ENCODE measurements at places on chromosomes 5 and 9.

DNA sequence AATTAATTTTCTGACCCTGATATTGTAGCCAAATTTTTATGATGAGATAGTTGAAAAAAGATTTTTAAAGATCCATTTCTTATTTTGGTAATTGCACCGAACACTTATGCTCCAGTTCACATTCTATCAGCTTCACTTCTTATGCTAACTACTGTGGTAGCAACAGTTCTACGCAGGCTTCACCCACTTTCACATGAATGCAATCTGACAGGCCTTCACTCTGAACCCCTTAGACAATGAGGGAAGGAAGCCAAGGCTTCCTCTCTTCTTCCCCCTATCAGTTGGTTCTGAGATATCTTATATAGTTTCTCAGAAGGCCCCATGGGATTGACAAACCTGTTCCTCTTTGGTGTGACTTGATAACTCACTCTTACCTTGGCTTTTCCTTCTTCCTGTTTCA is 185.8 kb downstream of the CETN3 start:
- DNase-seq, result no peak

DNA sequence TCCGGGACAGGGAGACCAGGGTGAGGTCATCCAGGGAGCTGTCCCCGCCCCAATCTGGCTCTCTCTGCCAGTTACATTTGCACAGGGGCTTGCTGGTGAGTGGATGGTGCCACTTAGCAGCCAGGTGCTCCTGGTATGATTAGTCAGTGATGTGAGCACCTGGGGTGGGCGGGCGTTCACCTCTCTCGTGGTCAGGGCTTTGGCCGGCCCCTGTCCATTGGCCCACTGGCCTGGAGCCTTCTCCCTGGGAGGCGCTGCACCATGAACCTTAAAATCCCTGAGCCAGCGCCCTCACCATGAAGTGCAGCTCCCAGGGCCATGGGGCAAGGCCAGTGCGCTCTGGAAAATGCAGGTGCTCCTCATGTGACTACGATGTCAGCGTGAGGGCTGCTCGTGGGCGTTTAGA is 2.0 kb downstream of the NKD2 start:
- peak; percentile 61 for DNase-seq

DNA sequence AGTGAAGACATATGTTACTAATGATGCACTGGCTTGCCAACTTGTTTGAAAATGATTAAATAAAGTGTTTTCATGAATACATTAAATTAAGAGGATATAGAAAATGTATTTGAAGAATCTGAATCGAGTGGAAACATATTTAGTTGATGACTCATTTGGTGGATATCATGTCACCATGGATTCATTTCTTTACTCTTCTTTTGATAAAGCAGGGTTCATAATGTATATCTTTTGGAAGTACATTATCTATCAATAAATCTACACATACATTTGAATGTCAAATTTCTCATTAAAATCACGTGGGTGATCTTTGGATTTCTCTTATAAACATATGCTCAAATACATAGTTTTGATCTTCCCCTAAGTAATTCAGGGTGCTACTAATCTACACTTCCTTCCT is 1148.1 kb upstream of the ACO1 start:
- no peak for DNase-seq

DNA sequence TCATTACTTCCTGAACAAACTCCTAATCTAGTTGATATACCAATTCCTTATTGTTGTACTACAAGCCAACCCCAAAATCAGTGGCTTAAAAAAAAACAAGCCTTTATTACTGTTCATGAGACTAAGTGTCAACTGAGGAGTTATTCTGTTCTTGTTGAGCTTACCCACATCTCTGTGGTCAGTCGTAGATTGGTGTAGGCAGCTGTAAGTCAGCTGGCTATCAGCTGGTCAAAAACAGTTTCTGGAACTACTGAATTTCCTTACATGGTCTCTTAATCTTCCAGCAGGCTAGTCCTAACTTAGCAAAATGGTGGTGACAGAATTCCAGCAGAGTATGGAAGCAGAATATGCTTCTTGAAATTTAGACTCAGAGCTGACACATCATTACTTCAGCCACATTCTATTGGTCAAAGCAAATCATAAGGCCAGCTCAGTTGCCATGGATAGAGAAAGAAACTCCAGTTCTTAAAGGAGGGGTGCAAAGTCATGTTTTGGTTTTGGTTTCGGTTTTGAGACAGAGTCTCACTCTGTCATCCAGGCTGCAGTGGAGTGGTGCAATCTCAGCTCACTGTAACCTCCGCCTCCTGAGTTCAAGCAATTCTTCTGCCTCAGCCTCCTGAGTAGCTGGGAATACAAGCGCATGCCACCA is 386.1 kb upstream of the MPDZ start:
- DNase-seq, result no peak

DNA sequence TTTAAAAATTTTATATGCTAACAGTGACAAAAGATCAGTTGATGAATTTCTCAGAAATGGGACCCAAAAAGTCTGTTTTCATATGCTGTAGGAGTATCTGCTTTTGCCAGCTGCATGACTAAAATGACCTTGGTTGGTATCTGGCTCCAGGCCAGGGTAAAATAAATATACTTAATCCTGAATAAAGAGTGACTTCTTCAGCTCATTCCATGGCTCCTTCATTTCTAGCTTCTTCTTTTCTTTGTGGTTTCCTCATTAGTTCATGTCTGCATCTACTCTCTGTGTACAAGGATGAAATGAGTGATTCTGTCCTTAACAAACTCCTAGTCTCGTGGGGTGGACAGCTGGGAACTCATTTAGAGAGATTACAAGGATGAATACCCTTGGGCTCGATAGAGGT is 36.0 kb downstream of the RCL1 start:
- no peak for DNase-seq

DNA sequence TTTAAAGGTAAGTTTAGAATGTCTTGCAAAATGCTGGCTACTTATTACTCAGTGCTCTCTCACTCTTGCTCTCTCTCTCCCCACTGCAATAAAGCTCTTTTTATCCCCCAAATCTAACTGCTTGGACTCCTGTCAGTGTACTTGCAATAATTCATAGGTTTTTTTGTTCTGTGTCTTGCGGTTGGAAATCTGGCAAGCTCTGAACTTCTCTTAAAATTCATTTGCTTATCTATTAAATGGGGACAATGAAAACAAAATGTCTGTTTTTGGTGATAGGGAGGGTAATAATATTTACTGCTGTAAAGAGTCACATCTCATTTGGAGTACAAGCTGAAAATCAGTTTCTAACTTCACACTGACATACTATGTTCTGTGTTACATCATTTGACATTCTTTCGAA is 18.7 kb upstream of the OR13D1 start:
- DNase-seq, result no peak

- DNase-seq, result peak; percentile 96
Observed at GRCh38 chr9:129174724-129175514, 3.1 kb downstream of the IER5L start.

DNA sequence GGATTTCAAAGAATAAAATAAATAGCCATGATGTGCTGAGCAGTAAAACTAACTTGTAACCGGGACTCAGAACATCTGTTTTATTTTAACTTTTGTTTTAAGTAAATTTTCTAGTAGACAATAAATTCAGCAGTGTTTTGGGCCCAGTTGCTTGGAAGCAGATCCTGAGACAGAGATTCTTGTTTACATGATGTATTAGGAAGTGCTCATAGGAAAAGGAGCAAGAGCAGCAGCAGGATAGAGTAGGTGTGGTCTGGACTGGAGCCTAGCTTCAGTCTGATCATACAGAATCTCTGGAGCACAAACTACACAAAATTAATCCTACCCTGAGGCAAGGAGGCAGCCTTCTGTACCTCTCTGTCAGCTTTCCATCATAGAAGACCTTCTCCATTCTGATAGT is 139.2 kb upstream of the CCNH start:
- DNase-seq, result peak; percentile 72

DNA sequence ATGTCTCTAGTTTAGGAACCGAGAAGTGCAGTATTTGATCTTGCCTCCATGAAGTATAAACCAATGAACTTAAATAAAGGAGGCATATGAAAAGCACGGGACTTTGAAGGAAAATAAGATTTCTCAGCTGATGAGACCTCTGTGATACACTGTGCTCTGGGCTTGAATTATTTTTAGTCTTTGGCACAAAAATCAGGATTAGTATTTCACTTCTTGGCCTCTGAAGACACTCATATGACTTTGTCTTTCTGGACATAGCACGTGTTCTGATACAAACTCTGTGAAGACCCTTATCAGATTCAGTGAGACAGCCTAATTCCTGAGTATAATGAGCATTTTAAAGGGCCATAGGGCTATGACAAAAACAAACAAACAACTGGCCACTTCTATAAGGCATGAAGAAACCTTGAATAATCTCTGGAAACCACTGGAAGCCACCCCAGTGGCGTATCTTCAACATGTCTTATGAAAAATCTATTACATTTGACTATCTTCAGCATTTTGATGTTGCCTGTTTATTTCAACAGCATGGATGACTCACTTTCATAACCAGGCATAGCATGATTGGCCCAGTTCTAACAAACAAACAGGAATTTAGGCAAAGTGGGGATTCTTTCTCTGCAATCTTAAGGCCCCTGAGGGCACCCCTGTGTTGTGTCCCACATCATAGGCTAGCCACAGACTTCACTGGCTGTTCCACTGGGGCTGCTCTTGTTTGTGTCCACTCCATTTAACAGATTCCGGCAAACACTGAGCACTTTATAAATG is 90.3 kb upstream of the ZNF462 start:
- no peak for DNase-seq
